ENCODE measurements at places on chromosomes 2 and 18.

- no peak for DNase-seq
These were observed 138.7 kb upstream of the CCDC150 start for GRCh38 chr2:196500686-196501431.

DNA sequence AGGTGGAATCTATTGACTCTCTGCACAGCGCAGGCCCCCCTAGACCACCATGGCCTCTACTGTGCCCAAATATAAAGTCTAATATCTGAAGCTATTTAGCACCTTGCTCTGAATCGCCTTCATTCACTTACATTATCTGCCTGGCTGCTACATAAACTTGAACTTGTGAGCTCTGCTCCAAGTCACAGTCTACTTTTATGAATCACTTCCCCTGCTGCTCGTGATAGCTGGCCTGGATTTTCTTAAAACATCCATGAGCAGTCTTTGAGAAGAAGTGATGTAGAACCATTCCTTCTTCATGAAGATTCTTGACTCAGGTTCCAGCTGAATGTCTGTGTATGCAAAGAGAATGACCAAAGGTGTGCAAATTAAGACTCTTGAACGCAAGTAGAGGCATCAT is 359.5 kb downstream of the RND3 start:
- no peak for DNase-seq

GRCh38 chr2:85794491-85795121 is 40.8 kb downstream of the ATOH8 start:
- peak; percentile 68 for DNase-seq

GRCh38 chr18:39191058-39191457 is 1625.5 kb upstream of the CELF4 start:
- no peak for DNase-seq

GRCh38 chr2:54979321-54980044 is 70.8 kb downstream of the RTN4 start:
- DNase-seq: no peak

- DNase-seq: no peak
These were observed 56.3 kb downstream of the TIMM21 start for GRCh38 chr18:74204526-74205152.

DNA sequence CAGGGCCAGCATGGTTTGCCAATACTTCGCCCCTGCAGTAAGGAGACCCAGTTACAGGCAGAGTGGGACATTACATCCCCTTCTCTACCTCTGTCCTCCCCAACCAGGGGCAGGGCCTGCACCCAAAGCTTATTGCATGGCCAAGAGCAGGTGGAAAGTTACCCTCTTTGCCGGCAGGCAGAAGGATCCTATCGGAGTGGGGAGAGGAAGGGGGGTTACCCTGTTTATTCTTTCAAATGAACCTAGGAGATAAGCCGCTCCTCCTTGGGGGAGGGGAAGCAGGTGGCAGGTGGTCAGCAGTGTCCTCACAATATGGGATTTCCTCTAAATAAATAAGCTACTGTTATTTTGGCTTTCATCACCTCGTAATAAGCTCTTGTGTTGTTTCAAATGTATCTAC is 53.9 kb downstream of the SPATS2L start:
- no peak for DNase-seq

GRCh38 chr2:217387776-217388387 is 528.0 kb upstream of the TNP1 start:
- no peak for DNase-seq

DNA sequence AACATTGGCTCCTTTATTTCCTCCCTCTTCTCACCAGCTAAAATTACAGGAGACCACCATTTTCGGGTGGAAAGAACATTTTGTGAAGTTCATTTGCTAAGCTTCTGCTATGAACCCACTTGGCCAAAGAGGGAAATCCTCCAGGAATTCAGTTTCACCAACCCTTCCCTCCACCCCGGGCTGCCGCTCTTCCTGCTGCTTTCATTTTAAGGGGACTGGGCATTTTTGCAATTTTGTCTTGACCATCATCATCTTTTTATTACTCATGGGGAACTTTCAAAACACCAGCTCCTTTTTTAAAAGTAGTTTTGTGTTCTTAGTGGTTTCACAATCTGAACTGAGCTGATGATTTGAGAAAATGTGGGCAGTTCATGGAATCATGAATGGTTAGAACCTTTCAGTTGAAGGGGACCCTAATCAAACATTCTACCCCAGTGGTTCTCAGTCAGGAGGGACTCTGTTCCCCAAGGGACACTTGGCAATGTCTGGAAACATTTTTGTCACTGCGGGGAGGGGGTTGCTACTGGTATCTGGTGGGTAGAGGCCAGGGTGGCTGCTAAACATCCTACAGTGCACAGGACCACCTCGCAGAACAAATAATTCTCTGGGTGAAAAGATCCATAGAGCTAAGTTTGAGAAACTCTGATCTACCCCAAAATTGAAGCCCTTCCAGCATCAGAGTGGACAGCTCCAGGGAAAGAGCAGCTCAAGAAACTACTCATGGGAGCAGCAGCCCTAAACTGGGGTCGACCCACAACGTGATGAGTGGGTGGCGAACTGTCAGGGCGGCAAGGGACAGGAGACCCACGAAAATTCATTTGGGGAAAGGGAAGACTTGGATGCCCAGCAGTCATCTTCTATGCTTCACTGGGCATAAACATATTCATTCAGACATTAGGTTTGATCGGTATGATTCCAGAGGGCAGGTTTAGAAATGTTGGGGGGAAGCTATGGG is 92.9 kb downstream of the ACKR3 start:
- DNase-seq: no peak

DNA sequence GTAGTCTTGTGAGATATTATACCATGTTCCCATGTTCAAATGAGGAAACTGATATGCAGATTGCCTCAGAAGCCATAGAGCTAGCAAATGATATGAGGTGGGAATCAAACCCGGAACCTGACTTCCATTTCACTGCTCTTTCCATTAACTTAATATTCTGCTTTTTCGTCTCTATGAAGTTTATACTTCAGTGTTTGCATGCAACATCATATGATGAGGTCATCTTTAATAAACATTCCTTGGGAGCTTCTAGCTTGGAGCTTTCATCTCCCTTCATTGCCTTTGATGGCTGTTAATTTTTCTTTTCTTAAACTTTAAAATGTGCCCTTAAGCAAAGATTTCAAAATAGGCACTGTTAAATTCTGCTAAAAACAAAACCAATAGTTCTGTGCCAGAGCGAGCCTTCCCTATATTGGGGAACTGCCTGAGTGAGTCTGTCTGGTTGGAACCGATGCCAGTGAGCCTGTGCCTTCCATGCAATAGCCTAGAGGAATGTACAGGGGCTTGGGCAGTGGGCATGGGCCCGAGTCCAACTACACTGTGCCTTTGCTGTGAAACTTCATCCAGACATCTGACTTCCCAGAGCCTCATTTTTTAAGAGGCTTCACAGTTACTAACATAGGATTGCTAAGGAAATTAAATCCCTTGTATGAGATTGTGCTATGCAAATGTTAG is 91.1 kb upstream of the TMEM200C start:
- no peak for DNase-seq

All from globus pallidus (tissue), 1 donor.